ENCODE measurements at places on chromosomes 1 and 21. TPM values are rescaled to one million over a fixed set of nuclear protein-coding genes. Genes with fewer than 3 reads are reported as not detected.
A peak's percentile ranks its signal among the peaks of the same experiment; 100 is the strongest.

DNA sequence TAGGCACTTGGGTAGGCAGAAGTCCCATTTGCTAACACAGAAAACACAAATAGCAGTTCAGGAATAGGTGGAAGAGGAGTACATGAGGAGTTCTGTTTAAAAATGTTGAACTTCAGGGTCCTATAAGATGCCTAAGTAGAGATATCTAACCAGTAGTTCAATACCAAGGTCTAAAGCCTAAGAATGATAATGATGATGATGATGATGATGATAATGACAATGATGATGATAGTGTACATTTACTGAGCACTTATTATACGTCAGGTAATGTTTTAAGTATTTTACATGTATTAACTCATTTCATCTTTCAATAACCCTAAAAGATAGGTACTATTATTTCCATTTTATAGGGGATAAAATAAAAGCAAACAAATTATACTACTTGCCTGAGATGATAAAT, 50.1 kb downstream of the GDAP2 start:
- no peak overlapping the region for H3K27ac ChIP-seq
- H3K27me3 ChIP-seq, result no peaks in the 10 kb centered on the region
- peaks cover 60% of the 10 kb centered on the region for H3K36me3 ChIP-seq

A3GALT2 gene
- total RNA-seq, result not detected

DNA sequence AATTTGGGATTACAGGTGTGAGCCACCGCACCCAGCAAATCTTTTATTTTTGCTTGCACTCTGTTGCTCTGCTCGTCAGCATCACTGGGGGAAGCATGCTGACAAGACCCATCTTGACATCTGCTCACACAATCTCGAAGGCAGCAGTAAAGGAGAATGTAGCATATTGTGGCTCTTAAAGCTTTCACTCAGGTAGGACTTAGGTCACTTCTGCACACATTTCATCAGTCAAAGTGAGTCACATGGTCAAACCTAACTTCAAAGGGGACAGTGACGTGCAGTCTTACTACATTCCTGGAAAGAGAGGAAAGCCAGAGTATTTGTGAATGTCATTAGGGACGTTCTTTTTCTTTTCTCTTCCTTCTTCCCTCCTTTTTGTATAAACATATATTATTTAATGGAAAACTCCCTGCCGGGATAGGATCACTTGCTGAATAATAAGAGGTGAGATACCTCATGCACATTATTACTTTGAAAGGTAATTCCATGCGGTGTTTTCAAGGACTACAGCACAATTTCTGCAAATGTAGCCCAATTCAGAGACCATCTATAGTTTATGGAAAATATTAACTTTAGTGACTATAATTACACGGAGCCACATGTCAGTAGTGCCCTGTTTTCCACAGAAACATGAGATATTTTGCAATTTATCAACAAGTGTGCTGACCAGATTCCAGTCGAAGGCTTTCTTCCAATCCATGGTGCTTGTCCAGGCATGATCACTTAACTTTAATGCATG, 19.3 kb upstream of the ACBD6 start:
- no peak overlapping the region for H3K4me3 ChIP-seq
- no peaks in the 10 kb centered on the region for H3K4me1 ChIP-seq
- no peak overlapping the region for H3K27ac ChIP-seq
- no peaks in the 10 kb centered on the region for H3K36me3 ChIP-seq
- no peaks in the 10 kb centered on the region for H3K27me3 ChIP-seq
- DNase-seq, result no peak

BGLAP gene
- total RNA-seq, result 3.4 TPM

GRCh38 chr1:20729155-20729931, 3.2 kb downstream of the SH2D5 start:
- H3K36me3 ChIP-seq, result no peaks in the 10 kb centered on the region
- peaks cover 47% of the 10 kb centered on the region for H3K27me3 ChIP-seq

NOS1AP gene
- 4.8 TPM for total RNA-seq

TRIM67 gene
- not detected for total RNA-seq

- H3K27me3 ChIP-seq, result no peaks in the 10 kb centered on the region
- H3K27ac ChIP-seq, result no peak overlapping the region
- H3K36me3 ChIP-seq, result no peaks in the 10 kb centered on the region
Observed at GRCh38 chr1:239457491-239458143, 71.2 kb downstream of the CHRM3 start.

- H3K36me3 ChIP-seq, result no peaks in the 10 kb centered on the region
- DNase-seq, result no peak
- no peaks in the 10 kb centered on the region for H3K27me3 ChIP-seq
- H3K4me1 ChIP-seq, result peaks cover 5% of the 10 kb centered on the region
- no peak overlapping the region for H3K4me3 ChIP-seq
Observed at GRCh38 chr1:198873696-198874230, 234.9 kb downstream of the PTPRC start.

OR2M3 gene
- not detected for total RNA-seq

DNA sequence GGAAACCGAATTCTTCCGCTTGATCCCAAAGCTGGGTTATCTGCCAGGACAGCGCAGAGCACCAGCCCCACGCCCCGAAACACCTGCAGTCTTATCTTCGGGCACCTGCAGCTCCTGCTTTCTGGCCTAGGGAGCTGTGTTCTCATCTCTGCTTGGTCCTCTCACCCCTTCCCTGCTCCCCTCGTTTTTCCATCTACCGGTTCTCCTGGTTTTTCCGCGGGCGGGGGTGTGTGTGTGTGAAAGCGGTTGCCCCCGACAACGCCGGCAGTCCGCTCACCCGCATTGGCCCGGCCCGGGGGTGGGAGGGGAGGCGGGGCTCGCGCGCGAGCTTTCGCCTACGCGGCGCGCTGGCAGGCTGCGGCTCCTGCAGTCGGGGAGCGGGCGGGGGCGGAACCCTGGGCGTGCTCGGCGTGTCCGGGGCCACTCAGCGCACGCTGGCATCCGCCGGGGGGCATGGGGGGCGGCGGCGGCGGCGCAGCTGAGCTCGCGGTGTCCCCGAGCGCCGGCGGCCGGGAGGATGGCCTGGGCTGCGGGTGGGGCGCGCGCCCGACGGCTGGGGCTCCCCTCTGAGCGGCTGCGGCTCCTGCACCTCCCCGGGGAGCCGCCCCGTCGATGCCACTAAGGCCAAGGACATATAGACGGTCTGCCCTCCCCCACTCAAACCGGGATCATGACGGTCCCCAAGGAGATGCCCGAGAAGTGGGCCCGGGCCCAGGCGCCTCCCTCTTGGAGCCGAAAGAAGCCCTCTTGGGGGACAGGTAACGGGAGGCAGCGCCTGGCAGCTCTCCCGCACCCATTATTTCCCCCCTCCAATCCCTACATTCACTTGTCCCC, 3.2 kb downstream of the ATP8B2 start:
- no peaks in the 10 kb centered on the region for H3K27me3 ChIP-seq
- H3K36me3 ChIP-seq, result peaks cover 27% of the 10 kb centered on the region
- H3K27ac ChIP-seq, result no peak overlapping the region
- peak; percentile 87 for DNase-seq
- H3K4me1 ChIP-seq, result no peaks in the 10 kb centered on the region

- H3K36me3 ChIP-seq, result no peaks in the 10 kb centered on the region
- no peak overlapping the region for H3K27ac ChIP-seq
- no peak for DNase-seq
- no peak overlapping the region for H3K4me3 ChIP-seq
- peaks cover 6% of the 10 kb centered on the region for H3K4me1 ChIP-seq
Observed at GRCh38 chr1:163837206-163837605, 515.5 kb downstream of the NUF2 start.

DNA sequence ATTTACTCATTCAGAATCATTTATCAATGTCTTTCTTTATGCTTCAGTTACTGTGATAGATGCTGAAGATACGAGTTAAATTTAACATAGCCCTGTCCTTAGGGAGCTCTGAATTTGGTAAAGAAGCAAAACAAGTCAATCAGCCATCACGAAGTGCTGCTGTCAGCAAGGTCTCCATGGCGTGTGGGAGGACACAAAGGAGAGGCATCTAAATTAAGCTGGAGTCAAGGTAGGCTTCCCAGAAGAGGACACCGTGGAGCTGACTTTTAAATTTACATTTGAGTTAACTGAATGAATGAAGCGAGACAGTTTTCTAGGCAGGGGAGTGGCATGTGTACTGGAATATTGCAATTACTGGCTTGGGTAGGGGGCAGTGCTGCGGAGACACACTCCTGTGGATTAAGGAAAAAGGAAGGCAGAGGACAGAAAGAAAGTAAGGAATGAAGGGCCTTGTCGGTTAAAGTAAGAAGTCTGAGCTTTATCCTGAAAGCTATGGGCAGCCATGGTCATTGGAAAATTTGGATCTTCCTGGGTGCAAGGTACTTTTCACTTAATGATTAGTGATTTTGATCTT, 41.3 kb upstream of the C1orf87 start:
- H3K4me3 ChIP-seq, result no peak overlapping the region
- H3K36me3 ChIP-seq, result no peaks in the 10 kb centered on the region
- H3K27me3 ChIP-seq, result no peaks in the 10 kb centered on the region
- H3K4me1 ChIP-seq, result no peaks in the 10 kb centered on the region
- peak overlapping the region; percentile 36 for H3K27ac ChIP-seq

OXCT2 gene
- 1.2 TPM for total RNA-seq

DNA sequence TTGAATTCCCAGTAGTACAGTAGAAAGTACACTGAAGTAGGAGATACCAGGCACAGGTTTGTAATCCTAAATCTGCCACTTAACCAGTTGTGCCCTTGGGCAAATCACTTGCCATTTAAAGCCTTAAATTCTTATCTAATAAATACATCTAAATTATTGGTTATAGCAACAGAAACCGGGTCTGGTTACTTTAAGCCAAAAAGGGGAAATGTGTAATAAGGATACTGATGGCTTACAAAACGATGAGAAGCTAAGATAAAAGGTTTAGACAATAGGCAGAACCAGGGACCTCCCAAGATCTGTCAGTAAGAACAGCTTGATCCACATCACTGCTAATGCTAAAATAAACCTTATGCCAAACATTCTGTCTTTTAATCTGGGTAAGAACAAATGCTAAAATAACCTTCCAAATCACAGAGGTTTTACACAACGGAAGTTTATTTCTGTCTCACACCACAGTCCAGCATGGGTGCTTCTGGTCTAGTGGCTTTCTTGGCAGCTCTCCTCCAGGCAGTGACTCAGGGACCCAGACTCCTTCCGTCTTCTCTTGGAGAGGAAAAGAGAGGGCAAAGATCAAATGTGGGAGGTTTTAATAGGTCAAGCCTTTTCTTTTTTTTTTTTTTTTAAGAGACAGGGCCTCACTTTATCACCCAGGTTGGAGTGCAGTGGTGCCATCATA, 16.5 kb upstream of the ZMYM1 start:
- no peaks in the 10 kb centered on the region for H3K27me3 ChIP-seq
- no peak overlapping the region for H3K27ac ChIP-seq
- no peak overlapping the region for H3K4me3 ChIP-seq
- no peak for DNase-seq

AMY1A gene
- total RNA-seq, result not detected

- DNase-seq, result peak; percentile 88
- no peaks in the 10 kb centered on the region for H3K4me1 ChIP-seq
- no peak overlapping the region for H3K4me3 ChIP-seq
- no peaks in the 10 kb centered on the region for H3K36me3 ChIP-seq
Observed at GRCh38 chr1:163071405-163072255, 2.5 kb downstream of the RGS4 start.

CFAP141 gene
- total RNA-seq, result not detected

FMO3 gene
- not detected for total RNA-seq

DNA sequence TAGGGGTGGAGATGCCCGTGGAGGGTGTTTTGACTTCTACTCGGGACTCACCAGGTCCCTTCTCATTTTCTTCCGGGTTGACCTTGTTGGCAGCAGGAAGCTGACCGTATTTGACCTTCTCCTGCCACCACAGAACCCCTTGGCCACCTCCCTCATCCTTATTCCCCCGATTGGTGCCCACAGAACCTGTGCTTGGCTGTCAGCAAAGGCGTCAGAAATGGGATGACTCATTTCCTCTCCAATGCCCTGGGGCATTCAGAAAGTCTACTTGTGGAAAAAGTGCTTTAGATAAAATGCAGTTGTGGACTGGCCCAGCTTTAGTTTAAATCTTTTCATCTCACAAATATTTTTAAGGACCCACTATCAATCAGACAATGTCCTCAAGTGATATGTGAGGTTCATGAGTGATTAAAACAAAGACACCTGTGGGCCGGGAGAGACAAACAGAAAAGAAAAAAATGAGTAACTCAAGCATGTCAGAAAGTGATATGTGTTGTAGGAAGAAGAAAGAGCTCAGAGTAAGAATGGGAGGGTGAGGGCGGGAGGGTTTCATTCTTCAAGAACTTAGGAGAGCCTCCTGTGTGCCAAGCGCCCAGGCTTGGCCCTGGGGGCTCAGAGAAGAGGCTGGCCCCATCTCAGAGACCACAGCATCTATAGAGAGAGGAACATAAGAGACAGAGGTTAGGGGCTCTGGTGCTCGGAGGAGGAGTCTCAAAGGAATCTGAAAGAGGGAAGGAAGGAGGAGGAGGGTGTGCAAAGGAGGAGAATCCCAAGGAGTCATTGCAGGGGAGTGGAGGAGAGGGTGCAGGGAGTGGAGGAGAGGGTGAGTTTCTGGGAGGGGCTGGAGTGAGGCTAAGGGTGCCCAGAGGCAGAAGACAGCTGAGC, 221.6 kb upstream of the VAMP3 start:
- DNase-seq, result no peak
- H3K36me3 ChIP-seq, result no peaks in the 10 kb centered on the region
- H3K4me1 ChIP-seq, result peaks cover 3% of the 10 kb centered on the region
- H3K4me3 ChIP-seq, result no peak overlapping the region
- no peak overlapping the region for H3K27ac ChIP-seq
- no peaks in the 10 kb centered on the region for H3K27me3 ChIP-seq

DNAJC28 gene
- 5.8 TPM for total RNA-seq

DNA sequence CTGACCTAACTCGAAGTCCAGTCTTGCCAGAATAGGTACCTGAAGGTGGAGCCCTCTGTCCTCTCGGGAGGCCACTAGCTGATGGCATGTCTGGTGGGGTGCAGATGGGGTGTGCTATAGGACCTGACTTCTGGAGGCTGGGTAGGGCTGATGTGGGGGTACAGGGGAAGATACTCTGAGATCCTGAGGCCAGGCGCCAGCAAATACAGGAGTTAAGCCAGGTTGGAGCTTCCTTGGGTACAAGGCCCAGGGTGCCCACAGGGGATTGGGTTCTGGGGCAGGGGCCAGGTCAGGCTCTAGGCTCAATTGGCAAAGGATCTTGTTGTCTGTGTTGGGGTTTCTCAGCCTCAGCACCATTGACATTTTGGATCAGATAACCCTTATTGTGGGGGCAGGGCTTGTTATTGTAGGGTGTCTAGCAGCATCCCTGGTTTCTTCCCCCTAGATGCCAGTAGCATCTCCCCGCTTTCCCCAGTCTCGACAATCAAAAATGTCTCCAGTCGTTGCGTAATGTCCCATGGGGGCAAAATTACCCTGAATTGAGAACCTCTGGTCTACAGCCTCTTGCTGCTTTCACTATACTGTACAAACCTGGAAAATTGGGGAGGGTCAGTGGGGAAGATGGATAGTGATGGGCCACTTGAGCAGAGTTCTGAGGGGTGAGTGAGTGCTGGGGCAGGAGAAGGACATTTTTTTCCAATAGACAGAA, 9.2 kb downstream of the PTPRF start:
- H3K27me3 ChIP-seq, result no peaks in the 10 kb centered on the region
- DNase-seq, result no peak
- no peak overlapping the region for H3K4me3 ChIP-seq
- peaks cover 34% of the 10 kb centered on the region for H3K36me3 ChIP-seq
- H3K4me1 ChIP-seq, result no peaks in the 10 kb centered on the region
- peak overlapping the region; percentile 55 for H3K27ac ChIP-seq

GUCA2A gene
- total RNA-seq, result not detected

SLC22A15 gene
- 14.1 TPM for total RNA-seq

Measured in endodermal cell (in vitro differentiated cells).